ENCODE measurements at places on chromosomes 4 and X.

DNA sequence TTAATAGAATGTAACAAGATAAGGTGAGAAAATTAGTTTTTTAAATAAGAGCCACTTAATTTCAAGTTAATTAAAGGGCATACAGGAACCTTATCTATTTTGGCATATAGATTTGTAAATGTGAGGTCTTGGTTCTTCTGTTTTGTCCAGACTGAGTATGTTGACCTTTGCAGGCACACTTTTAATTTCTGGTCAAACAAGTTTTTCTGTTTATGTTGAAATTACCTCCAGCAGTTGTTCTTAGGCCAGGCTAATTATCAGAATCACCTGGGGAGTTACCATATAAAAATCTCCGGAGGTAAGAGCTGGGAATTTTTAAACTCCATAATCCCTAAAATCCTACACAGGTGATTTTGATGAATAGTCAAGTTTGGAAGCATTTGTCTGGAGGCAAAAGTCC is 227.4 kb upstream of the ANKRD50 start:
- DNase-seq, result no peak

DNA sequence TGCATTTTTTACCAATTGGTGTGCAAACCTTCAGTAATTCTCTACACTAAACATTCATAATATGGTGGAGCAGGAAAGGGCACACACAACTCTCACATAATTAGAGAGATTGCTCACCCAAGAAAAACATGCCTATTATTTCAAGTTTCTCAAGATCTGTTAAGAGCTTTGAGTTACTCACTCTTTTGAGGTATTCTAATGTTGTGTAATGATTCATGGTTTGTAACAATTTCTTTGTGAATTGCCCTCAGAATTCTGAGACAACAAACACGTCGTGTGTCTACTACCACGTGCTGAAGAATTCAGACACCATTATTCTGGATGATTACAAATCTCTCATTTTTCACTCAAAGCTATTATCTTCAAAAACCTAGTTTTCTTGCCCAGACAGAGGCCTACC is 82.8 kb downstream of the PDGFC start:
- no peak for DNase-seq

- no peak for DNase-seq
These were observed 30.1 kb upstream of the CFAP299 start for GRCh38 chr4:80305466-80305865.

DNA sequence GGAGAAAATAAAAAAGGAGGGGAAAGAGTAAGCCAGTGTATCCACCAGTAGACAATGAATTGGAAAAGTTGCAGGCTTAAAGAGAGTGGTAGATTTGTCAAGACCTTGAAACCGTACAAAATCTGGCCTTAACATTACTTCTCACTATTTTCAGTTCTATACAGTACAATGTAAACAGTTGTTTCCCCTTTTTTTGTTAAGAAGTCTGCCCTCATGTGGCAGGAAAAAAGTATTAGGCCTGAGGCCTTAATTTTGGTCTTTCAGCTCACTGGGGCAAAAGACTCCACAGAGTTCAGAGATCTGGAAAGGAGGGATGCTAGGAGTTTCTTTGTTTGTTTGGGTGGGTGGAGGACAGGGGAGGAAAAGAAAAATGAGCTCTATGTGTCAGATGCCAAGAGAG is 92.8 kb upstream of the CCDC160 start:
- DNase-seq, result no peak

- no peak for DNase-seq
These were observed 84.2 kb downstream of the BCOR start for GRCh38 chrX:40013266-40014195.

DNA sequence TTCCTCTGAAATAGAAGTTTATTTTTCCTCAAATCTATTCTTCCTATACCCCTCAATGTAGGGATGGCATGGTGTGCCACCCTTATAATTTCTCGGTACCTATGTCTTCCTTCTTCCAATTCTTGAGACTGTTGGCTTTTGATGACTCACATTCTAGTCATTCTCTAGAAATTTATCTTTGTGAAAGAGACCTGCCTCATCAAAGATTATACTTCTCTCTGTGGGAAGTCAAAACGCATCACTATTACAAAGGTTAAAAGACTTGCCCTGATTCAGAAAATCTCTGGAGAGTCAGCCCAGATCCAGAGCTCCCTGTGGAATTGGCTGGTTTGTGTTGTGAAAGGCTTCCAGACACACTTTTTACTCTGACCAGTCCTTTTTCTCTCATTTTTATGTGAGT is 65.9 kb upstream of the FSTL5 start:
- no peak for DNase-seq

DNA sequence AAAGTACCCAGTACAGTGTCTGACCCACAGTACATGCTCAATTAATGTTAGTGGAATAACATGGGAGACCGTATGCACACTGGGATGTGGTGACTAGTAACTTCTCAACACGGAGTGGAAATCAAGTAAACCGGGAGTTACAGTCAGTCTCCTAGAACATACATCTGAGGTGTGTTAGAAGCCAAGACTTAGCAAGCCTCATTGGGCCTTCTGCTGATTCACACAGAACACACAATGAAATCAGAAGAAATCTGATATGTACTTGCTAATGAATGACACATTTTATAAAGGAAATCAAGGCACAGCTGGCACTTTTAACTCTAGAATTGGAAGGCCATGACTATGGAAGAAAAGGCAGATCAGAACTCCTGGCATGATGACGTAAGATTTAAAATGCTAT is 13.0 kb downstream of the TRAPPC2 start:
- no peak for DNase-seq

DNA sequence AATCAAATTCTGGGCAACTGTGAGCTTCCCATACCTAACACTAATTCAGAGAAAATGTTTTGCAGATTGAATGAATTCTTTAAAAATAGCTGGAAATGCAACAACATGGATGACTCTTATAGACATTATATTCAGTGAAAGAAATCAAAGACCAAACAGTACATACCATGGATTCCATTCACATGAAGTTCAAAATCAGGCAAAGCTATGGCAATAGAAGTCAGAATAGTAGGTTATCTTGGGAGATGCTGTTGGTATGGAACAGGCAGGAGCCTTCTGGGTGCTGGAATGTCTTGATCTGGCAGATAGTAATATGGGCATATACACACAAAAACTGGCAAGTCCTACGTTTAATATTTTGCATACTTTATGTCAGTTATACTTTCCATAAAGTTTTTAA is 25.5 kb upstream of the CBLL2 start:
- no peak for DNase-seq

- DNase-seq, result no peak
These were observed 79.8 kb upstream of the SMARCAD1 start for GRCh38 chr4:94127707-94128328.

DNA sequence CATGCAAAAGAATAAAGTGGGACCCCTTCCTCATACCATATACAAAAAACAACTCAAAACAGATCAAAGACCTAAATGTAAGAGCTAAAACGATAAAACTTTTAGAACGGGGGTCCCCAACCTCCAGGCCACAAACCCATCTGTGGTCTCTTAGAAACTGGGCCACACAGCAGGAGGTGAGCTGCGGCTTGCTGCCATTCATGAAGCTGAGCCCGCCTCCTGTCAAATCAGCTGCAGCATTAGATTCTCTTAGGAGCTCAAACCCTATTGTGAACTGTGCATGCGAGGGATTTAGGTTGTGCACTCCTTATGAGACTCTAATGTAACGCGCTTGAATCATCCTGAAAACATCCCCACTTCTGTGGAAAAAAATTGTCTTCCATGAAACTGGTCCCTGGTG is 7.0 kb upstream of the GATA1 start:
- DNase-seq, result no peak

DNA sequence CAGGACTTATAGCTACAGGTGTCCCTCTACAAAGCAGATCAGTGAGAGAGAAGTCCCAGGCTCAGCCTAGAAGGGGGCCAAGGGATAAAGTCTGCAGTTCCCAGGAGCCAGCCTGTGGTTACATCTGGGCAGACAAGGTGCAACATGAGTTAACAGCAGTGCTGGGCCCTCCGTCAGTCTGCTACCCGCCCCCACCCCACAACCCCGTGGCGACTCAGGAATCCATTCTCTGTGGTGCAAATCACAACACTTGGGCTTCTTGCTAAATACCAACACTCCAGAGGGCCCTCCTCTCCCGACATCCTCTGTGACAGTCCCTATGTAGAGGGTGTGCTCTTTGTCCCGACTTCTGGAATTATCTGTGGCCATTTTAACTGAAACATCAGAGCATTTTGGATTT is 13.8 kb downstream of the GPM6B start:
- no peak for DNase-seq

DNA sequence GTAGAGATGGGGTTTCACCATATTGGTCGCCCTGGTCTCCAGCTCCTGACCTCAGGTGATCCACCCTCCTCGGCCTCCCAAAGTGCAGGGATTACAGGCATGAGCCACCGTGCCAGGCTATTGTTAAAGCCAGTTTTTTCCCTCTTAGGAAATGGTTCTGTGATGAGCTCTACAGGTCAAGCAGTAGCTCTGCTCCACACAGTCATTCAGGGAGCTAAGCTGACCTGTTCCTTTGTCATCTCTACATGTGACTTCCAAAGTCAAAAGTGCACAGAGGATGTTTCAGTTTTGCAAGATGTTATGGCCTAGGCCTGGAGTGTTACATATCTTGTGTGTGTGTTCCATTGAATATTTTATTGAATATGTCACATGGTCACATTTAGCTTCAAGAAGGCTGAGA is 11.4 kb downstream of the MCUB start:
- no peak for DNase-seq

DNA sequence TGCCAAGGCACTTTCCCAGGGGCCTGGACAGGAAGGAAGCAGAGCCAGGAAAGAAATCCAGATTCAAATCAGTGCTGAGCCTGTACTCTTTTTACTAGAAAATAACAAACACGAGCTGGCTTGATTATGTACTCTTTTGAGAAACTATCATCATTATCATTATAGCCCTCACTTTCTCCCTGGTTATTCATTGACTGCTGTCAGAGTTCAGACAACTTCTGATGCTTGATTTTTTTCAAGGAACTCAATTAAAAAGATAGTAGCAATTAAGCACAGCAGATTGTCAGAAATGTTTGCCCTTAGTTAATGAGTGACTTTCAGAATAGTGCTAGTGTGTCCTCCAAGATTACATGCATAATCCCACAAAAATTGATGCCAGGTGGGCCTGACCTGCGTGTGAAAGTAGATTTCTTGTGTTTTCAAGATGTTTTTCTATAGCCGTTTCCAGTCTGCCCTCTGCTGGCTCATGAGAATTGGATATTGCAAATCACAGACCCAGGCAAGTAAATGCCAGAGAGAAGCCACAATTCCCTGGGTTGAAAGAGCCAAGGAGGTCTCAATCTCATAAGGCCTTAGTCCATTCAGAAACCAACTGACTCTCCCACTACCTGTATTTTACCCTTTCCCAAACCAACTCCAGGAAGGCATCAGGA is 14.3 kb upstream of the PNPLA4 start:
- DNase-seq, result no peak

GRCh38 chr4:81844717-81845116 is 373.0 kb upstream of the RASGEF1B start:
- peak; percentile 16 for DNase-seq

- DNase-seq, result no peak
These were observed 606.0 kb downstream of the BCOR start for GRCh38 chrX:39491548-39492297.

DNA sequence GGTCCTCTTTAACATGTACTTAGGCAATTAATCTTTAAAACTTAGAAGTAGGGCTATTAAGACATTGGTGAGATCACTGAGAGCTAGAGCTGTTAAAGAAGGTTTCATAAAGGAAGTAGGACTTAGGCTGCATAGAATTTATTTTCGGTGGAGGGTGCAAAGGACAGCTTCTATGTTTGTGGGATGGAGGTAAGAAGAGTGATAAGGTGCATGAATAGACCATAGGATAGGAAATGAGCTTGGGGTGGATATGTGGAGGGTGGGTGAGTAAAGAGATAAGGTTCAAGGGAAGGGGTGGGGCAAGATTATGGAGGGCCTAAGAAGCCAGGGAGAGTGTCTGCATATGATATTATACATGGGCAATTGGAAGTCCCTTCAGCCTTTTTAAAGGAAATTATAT is 15.9 kb downstream of the RTL9 start:
- no peak for DNase-seq

GRCh38 chrX:155819525-155819924 is 61.6 kb upstream of the VAMP7 start:
- no peak for DNase-seq

GRCh38 chr4:89837993-89838390 is 1.0 kb upstream of the SNCA start:
- DNase-seq, result no peak

DNA sequence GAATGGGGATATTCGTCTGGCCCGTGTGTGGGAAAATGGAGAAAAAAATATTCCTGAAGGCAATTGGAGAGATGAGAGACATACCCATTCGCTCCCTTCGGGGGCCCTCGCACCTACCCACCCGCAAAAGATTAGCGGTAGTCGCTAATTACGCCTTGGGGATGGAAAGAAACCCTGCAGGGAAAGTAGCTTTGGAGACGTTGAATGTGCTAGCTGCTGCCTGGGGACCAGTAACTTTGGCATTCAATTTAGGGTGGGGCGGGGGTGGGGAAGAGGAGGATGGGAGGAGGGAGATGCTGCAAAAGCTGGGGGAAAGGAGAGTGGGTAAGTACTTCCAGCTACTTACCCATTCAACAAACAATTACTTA is 407 bp upstream of the ZC4H2 start:
- no peak for DNase-seq

DNA sequence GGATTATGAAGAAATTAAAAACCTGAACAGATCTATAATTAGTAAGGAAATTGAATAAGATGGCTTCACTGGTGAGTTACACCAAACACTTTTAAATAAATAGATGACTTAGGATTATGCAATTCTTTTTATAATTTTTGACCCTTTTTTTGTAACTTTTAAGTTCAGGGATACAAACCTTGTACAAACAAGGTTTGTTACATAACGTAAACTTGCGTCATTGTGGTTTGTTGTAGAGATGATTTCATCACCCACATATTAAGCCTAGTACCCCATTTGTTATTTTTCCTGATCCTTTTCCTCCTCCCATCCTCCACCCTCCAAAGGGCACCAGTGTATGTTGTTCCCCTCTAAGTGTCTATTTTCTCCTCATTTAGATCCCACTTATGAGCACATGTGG is 75.7 kb downstream of the CPEB2 start:
- no peak for DNase-seq

DNA sequence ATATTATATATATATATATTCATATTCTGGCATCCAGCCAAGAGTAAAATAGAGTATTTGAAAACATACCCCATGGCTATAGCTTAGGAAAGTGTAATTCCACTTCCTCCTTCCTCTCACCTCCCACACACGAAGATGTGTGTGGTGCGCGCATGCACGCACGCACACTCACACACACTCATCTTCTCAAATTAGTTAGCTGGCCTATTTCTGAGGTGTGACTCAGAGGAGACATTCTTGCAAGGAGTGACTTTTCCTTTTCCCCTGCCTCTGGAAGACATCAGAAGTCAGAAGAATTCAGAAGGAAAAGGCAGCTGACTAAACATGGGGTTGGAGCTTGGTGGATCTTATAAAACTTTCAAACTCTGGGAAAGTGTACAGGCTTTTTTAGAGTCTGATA is 8.8 kb downstream of the ENPEP start:
- DNase-seq, result no peak

GRCh38 chr4:118790544-118790943 is 45.4 kb downstream of the SEC24D start:
- DNase-seq, result no peak

GRCh38 chr4:79772510-79772909 is 300.5 kb downstream of the ANTXR2 start:
- DNase-seq, result no peak

- DNase-seq, result no peak
These were observed 134.9 kb downstream of the MAML3 start for GRCh38 chr4:140018931-140019618.
